ENCODE measurements at places on chromosomes 13 and 19.

- no peak for DNase-seq
These were observed 3.4 kb downstream of the HMG20B start for GRCh38 chr19:3575949-3576673.

- DNase-seq: no peak
These were observed 10.1 kb upstream of the TIMM44 start for GRCh38 chr19:7953576-7953975.

- DNase-seq: no peak
These were observed 30.0 kb upstream of the ATP12A start for GRCh38 chr13:24650161-24650560.

- no peak for DNase-seq
These were observed 28.2 kb upstream of the FBXL3 start for GRCh38 chr13:77055158-77055557.

GRCh38 chr19:49084206-49085019 lies 838 bp upstream of the SNRNP70 start:
- DNase-seq: no peak

All from NCI-H524 treated with DMSO at 0.1 percent for 48 hours (cell line).